Stimulated activated CD8-positive, alpha-beta memory T cell treated with anti-CD3 and anti-CD28 coated beads, Interleukin-2, amount 100 ng/mL, for 1 hour (primary cell): ENCODE measurements at places on chromosomes 2 and 18.

- DNase-seq: no peak
Observed at GRCh38 chr2:217360111-217360510, 500.2 kb upstream of the TNP1 start.

DNA sequence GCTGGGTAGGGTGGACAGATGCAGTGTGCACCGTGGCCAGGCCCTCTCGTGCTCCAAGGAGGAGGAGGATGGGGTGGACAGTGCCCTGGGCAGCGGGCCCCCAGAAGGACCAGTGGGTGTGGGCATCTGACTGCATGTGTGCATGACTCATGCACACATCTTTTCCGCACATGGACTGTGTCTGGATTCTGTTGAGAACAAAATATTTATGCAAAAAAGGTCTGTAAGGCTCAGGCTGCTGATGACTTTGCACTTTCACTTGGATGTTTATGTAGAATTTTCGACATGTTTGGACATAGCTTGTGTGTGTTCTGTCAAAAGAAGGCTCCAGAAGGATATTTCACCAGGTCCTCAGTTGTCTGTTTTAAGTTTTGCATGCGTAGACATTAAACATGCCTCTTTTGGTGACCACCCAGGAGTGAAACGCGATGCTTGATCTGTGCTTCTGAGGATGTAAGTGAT lies 45.6 kb downstream of the MTCL1 start:
- DNase-seq: no peak

DNA sequence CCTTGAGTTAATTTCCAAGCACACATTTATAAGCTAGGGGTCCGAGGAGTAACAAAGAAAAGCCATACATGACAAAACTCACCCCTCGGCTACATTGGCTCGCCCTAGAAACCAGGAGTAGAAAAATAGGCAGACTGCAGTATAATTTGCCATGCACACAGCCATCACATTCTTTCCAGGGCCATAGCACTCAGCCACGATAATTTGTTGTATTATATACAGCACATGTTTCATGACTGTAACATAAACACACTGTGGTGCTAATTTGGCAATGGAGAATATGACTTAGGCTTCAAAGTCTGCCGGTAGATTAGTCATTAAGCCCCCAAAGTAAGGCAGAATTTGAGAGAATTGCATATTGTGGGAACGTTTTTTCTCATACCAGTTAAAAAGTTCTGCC lies 254.9 kb downstream of the ZNF521 start:
- DNase-seq: no peak

DNA sequence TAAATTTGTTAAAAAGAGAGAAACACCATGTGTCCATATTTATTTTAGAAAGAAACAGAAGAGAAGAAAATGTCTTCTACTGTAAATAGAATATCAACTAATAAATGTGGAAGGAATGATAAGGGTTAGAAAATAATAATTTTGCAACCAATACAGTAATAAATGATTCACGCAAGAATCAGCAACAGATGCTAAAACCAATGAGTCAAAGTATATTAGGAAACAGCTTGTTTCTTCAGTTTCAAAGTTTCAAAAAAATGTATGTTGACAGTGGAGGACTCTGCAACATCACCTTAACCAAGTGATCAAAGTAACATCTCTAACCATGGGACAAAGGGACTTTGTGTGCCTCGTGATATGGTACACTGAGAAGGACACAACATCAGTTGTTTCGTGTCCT lies 147.0 kb downstream of the TWIST2 start:
- DNase-seq: no peak

DNA sequence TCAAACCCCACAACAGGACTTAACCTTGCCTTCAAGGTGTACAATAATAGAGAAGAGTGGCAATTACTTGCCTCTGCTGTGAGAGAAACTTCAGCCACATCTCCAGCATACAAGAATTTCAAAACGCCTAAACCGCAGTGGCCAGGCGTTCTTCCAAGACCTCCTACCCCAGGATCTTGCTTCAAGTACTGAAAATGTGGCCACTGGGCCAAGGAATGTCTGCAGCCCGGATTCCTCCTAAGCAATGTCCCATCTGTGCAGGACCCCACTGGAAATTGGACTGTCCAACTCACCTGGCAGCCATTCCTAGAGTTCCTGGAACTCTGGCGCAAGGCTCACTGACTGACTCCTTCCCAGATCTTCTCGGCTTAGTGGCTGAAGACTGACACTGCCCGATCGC lies 2.8 kb upstream of the CYB5A start:
- DNase-seq: no peak
